ENCODE measurements at places on chromosomes 4 and X. TPM values are rescaled to one million over a fixed set of nuclear protein-coding genes. Genes with fewer than 3 reads are reported as not detected.

DNA sequence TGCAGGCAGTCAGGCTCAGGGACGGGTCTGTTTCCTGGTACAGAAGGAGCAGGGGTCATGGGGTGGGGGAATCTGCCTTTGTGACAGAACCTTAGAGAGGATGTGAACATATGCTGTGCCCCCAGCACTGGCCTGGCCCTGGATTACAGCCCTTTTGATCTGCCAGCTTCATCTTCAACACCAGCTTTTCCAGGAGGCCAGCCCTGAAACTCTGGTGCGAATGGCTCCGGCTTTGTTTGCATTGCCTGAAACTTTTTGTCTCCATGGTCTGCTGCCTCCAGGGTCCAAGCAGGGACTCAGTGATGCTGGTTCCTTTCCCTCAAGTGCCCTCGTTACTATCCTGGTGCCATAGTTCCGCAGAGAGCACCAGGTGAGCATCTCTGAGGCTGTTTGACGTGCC lies 2.1 kb downstream of the CNGA2 start:
- no peak for DNase-seq

Gene SPANXC
- not detected for polyA plus RNA-seq

Gene TKTL1
- 0.22 TPM for polyA plus RNA-seq

Gene PCSK1N
- polyA plus RNA-seq: not detected

DNA sequence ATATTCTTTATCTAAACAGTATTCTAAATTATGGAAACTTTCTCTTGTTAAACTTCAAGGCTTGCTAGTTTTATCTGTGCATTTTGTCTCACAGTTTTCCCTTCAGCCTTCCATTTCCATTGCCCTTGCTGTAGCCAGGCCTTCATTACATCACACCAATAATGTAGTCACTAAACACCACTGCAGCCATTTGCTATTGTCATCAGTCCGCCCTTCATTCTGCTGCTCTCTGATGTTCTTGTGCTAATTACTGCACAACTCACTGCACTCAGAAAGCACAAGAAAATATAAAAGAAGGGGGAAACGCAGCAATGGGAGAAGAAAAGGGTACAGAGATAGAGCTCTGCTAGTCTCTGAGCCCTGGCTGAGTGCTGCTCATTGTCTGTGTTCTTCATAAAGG lies 239.6 kb upstream of the FSTL5 start:
- DNase-seq: no peak

DNA sequence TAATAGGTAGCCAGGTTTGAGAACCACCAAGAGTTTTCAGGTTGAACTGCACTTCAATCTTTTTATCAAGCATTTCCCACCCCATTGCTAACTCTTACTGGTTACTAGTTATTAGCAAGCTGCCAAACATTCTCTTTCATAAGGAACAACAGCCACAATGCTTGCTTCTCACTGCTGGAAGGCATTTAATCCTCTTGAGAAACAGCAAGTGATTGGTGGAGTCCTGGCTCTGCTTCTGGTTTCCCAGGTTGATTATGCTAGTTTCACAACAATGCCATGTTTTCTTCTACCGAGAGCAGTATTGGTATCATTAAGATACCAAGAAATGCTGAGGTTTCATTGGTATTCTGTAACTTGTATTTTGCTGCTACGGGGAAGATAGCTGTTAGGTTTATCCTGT lies 32.2 kb upstream of the TXLNG start:
- DNase-seq: no peak

Gene ADH7
- not detected for polyA plus RNA-seq

GRCh38 chr4:181278941-181279340 lies 964.3 kb upstream of the TENM3 start:
- DNase-seq: no peak

DNA sequence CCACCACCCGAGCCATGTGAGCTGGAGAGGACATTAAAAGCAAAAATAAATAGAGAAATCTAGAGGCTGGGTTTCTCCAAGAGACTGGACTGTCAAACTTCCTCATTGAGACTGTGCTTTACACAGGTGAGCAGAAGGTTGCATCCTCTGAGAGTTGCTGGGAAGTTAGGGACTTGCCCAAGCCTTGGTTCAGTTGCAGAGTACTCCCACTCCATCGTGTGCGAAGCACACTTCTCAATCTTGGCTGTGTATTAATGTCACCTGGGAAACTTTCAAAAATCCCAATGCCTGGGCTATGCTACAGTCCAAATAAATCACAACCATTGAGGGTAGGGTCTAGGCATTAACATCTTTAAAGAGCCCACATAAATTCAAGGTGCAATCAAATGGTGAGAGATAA lies 89.2 kb downstream of the ZNF330 start:
- no peak for DNase-seq

DNA sequence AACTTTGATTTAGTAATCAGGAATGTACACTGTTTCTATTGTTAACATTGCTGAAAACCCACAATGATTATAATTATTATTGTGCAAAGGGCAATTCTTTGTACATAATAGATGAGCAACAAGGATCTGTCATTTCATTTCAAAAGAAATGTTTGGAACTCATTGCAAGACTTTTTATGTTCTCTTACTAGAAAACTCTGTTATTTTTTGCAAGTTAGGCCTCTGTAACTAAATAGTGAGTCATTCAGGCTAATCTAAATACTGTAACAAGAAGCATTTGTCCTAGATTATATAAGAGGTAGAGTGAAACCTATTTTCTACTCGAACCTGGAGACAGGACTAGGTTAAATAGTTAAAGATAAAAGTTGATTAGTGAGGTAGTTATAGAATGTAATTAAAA lies 93.2 kb upstream of the FAM47B start:
- no peak for DNase-seq

DNA sequence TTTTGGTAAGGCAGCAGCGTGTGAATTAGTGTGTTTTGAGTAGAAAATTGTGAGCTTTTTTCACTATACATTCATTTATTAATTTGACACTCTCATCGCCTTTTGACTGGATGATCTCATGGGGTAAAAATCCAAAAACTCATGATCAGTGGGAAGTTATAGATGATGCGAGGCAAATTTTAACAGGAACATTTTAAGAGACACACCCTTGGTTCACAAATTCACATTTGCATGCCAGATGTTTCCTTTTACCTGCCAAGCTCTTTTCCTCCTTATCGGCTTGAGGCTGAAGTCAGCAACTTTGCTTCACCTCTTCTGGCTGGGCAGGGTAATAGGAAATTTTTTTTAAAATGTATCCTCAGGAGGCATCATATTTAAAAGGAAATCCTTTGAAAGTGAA lies 318.0 kb upstream of the HS3ST1 start:
- no peak for DNase-seq

DNA sequence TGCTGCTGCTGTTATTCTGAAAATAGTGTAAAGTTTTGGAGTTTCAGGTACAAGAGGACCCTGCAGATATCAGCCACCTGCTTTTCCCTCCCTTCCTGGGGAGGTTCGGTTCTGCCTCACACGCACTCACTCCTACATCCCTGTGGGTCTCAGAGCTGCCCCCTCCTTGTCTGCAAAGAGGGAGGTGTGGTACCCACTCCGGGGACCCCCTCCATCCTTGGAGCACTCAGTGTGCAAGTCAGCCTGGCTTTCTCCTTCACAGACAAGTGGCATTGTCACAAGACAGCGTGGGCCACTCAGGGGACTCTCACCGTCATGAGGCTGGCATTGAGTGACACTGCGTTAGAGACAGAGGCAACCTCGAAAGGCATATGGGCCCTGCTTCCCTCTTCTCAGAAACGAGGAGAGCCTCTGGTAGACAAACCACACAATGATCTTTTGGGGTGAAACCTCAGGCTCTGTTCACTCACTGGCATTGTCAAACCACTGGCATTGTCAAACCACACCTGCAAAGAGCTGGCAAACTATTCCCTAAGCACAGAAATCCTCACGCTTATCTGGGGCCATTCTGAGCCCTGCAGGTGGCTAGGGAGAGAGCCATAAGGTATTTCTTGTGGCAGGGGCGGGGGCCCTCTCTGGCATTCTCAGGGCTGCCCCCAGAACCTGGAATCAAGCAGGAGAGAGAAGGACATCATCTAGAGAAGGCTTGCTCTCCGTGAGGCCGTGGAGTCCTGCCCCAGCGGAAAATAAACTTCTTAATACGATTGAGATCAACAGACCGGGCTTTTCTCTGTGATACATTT lies 285.0 kb downstream of the SHOX start:
- no peak for DNase-seq

DNA sequence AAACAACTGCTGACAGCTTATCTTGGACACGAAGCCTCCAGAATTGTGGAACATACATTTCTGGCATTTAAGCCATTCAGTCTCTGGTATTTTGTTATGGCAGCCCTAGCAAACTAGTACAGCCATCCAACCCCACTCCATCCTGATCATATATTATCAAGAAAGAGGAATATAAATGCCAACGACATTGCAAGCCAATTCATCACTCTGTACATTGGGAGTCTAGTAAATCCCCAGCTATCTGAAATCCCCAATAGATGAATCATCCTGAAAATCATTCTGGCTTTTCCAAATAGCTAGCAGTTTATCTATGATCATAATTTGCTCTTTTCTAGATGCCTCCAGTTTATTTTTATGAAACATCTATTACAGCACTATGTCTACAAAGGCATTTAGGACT lies 41.1 kb downstream of the FRMD7 start:
- DNase-seq: no peak

DNA sequence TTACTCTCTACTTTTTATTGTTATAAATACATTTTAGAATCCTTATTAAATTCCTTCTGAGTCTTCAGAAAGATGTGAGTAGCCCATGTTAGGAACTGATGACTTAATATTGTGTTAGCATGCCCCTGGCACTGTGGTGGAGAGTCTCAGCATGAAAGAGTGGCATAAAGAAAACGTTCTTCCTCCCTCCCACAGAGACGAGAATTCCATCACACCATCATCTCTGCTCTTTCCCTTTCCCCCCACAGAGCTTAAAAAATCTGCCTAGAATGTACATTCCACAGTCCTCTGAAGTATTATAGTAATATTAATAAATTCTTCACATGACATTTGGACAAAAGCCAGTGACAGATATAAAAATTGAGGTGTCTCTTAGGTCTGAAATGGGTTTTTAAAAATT lies 117.8 kb upstream of the DKK2 start:
- no peak for DNase-seq
